GF-D8 (cell line): ENCODE measurements at places on chromosomes 2 and 18.
A peak's percentile ranks its signal among the peaks of the same experiment; 100 is the strongest.

DNA sequence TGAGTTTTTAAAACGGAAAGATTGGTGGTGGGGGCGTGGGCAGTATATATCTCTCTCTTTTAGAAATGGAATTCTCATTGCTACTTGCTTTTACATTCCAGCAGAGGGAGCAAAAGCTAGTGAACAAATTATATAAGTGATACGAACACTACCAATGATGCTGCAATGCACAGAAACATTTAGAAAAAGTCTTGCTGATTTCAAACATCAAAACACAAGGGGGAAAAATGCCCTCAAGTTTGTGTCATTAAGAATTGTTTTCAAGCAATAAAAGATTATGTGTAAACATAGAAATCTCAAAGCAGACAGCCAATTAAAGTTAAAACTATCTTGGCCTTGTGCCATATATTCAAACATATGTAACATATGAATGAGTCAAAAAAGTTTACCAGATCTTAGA is 296.3 kb upstream of the KCNJ3 start:
- DNase-seq = peak; percentile 2

DNA sequence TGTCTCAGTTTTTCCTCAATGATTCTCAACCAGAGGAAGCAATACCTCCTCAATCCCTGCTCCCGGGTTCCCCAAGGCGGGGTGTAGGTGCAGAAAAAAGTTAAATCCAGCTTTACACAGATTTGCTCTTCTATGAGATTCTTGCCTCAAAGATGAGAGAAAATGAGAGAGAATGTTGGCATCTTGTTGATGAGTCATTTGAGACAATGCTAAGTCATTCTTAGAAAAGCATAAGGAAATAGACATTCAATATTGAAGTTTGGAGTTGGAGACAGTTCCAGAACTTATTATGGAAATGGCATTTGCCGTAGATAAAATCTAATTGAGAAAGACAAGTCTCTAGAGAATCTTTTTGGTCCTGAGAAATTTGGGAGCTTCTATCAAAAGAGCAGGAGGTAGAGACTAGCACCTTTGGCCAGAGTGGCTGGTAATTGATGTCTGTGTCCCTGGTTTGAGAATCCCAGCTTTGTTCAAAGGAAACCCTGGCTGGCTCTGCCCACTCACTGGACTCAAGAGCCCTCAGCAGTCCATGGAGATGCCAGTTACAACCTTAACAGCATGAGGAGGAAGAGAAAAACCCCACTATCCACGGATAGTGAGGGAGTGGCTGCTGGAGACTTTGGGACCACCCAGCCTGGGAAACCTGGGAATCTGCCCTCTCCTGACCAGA is 181.2 kb downstream of the FAM124B start:
- DNase-seq = no peak

GRCh38 chr2:23385351-23385747 is 370 bp downstream of the KLHL29 start:
- DNase-seq = no peak

- no peak for DNase-seq
Measured at GRCh38 chr2:120599656-120600055, 136.0 kb upstream of the GLI2 start.

- peak; percentile 84 for DNase-seq
Measured at GRCh38 chr2:30702694-30703093, 104.6 kb downstream of the CAPN13 start.

DNA sequence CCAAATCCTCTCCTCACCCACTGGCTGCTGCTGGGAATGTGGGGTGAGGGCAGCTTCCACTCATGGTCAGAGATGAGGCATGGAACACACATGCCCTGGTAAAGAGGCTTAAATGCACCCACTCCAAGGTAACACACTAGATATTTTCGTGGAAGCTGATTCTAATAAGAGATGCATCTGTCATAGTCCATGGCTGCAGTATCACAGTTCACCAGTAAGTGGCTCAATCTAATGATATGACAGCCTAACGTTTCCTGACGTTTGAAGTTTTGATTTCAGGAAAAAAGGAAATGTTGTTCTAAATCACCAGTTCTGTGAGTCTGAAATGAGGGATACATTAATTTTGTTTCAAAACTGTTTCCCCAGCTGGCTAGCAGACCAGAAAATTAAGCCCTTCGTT is 38.2 kb downstream of the LCT start:
- no peak for DNase-seq

DNA sequence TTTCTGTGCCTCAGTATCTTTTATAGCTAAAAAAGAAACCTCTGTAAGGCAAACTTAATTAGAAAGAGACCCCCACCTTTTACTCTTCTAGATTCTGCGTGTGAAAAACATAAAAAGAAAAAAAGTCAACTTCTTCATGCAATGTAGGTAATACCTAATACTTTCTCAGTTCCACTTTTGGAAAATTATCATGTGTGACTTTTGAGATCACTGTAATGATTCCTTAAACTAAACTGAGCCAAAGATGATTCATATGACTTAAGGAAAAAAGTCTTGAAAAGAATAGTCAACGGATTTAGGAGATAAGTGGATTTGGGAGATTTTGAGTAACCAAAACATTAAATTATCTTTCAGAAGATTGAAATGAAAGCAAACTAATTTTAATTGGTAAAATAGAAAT is 48.9 kb downstream of the PLEKHA3 start:
- DNase-seq = no peak

DNA sequence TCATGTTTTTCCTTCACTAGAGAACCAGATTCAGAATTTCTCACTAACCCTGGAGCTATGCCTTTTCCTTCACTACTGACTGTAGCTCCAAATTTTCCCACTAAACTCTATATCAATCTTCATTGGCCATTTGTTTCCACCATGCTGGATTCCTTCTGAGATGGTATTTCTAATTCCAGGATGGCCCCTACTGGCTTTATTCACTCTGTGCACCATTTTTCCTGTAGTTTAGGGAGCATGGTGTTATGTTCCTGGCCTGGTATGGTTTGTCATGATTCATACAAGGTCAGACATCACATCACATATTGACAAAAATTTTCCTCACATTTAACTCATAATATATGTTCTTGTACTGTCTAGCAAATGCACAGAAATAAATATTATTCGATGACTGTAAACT is 229.2 kb upstream of the TFPI start:
- DNase-seq = no peak

- peak; percentile 63 for DNase-seq
Measured at GRCh38 chr18:63317982-63318888, 1.3 kb downstream of the BCL2 start.

- peak; percentile 82 for DNase-seq
Measured at GRCh38 chr2:210162466-210163124, 8.6 kb downstream of the KANSL1L start.
